GM23248 (cell line): ENCODE measurements at places on chromosomes 6 and 20. TPM values are rescaled to one million over a fixed set of nuclear protein-coding genes. Genes with fewer than 3 reads are reported as not detected.

Gene SLC12A5
- not detected in 2 replicates for total RNA-seq

Gene SLC52A3
- total RNA-seq, result not detected in 2 replicates

Gene RSPH9
- total RNA-seq, result 0.11 TPM in 1 of 2 replicates, not detected in the other

Gene MMP24
- total RNA-seq, result 7.1 and 8.5 TPM in 2 replicates

DNA sequence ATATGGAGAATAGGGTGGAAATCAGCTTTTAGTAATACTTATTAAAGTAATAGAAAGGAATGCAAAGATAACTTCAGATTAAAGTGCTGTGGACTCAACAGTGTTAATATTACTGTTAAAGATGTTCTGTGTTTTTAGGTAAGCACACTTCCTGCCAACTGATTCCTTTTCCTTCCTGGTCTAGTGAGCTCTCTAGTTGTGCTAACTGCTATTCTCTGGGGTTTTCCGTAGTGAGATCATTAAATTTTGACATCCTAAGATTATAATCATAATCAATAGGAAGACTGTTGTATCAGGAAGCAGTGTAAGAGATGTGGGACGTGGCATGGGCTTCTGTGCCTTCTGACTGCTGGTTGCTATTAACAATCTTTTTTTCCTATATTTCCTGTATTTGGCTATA, 1.2 kb upstream of the TMEM217 start:
- H3K36me3 ChIP-seq, result no peaks in the 10 kb centered on the region
- peak; percentile 29 for DNase-seq
- no peaks in the 10 kb centered on the region for H3K27me3 ChIP-seq
- H3K27ac ChIP-seq, result peak overlapping the region; percentile 77

- no peak for DNase-seq
- no peaks in the 10 kb centered on the region for H3K36me3 ChIP-seq
- 0 out of 2 replicates have a peak, but pooled peaks cover 4% of the 10 kb centered on the region for H3K27me3 ChIP-seq
- H3K27ac ChIP-seq, result no peak overlapping the region
These were observed 48.9 kb upstream of the RALGAPA2 start for GRCh38 chr20:20761301-20761700.

DNA sequence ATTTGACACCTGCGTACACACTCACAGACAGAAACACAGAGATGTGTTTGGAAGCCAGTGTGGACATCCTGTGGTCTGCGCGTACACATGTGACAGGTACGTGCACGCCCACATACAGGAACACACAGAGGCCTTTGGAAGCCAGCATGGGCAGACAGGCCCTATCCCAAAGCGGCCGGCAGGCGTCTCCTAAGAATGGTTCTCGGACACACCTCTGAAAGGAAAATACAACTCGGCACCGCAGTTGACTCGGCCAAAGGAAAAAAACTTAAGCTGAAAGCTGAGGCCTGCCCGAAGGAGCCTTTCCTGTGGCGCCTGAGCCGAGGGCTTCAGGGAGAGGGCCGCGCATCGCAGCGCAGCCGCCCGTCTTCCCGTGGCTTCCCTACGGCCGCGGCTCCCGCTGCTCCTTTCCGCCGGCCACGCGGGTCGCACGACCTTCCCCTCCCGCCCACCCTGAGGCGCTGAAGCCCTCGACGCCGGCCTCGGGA, 1.4 kb upstream of the CEP43 start:
- H3K4me3 ChIP-seq, result peak overlapping the region; percentile 89
- H3K27ac ChIP-seq, result peak overlapping the region; percentile 73
- H3K36me3 ChIP-seq, result no peaks in the 10 kb centered on the region
- peak; percentile 92 for DNase-seq
- no peaks in the 10 kb centered on the region for H3K27me3 ChIP-seq
- peaks cover 8% of the 10 kb centered on the region; the same call in 1 of the 2 replicates for H3K4me1 ChIP-seq

DNA sequence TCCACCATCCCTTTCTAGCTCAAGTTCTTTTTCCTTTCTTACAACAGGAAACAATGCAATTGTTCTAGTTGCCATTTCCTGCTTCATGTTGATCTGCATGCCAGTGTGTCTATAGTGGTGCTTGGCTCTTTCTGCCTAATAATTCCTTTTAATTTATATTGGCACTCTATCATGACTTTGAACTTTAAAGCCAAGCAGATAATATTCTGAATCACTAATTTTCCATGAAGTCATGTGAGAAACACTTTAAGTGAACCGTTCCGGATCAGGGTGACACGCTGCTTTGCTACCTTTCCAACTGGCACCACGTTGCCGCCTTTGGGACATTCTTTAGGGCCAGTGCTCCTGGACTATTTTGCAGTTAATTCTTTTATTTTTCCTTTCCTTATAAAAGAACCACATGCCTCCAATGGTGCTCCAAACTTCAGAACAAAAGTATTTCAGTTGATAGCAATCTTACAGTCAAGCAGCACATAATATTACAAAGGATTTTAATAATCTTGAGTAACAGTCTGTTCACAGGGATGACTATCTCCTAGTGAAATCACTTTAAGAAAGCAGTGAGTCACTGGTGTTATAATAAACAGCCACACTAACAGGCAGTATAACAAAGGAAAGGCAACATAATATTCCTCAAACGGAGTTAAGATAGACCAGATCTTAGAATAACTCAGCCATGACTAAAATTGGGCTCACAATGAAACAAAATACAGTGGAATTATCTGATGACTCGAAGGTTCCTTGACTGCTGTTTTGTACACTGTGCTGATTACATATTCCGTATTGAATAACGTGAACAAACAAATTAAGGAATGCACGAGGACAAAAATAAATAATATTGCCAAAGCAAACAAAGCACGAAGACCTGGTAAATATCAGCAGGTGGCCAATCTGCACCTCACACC, 19.0 kb upstream of the BLOC1S5 start:
- peaks cover 4% of the 10 kb centered on the region; the same call in 1 of the 2 replicates for H3K36me3 ChIP-seq
- peak; percentile 96 for DNase-seq
- H3K27me3 ChIP-seq, result no peaks in the 10 kb centered on the region

DNA sequence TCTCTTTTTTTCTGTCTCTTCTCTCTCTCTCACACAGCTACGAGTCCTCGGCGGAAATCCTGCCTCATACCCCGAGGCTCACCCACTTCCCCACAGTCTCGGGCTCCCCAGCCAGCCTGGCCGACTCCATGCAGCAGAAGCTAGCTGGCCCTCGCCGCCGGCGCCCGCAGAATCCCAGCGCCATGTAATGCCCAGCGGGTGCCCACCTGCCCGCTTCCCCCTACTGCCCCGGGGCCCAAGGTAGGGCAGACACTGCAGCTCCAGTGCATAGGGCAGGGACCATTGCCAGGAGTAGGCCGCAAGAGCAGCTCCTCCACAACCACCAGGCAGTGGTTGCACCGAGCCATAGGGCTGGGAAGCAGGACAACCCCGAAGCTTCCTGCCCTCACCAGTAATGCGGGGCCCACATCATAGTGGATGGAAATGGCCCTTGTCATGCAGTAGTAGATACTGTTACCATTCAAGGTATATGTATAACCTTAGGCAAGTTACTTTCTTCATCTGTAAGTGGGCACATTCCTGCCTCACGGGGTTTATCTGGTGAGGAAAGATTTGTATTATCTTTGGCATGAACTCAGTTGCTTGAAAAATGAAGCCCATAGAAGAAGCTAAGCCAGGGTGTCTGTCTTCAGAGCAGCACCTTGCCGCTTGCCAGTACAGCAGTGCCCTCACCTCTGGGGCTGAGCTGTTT, 36.9 kb upstream of the ID1 start:
- no peaks in the 10 kb centered on the region for H3K27me3 ChIP-seq
- H3K27ac ChIP-seq, result peak overlapping the region; percentile 99
- DNase-seq, result peak; percentile 44
- no peak overlapping the region for H3K4me3 ChIP-seq

DNA sequence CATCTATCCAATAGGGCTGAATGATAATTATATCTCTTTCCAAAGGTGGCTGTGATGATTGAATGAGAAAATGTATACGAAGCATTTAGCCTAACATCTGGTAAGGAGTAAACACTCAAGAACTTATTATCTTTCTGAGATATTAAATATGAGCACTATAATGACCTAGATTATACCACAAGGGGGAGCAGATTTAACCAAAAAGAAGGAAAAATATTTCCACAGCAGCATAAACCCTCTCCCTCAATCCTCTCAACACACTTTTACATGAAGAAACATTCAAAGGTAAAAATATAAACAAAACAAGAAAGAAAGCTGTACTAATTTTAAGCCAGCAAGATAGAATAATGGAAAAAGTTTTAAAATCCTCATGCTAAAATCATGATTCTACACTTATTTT, 68.4 kb downstream of the SHPRH start:
- H3K4me1 ChIP-seq, result peaks cover 11% of the 10 kb centered on the region
- peaks cover 37% of the 10 kb centered on the region; the same call in 1 of the 2 replicates for H3K36me3 ChIP-seq
- no peaks in the 10 kb centered on the region for H3K27me3 ChIP-seq
- H3K27ac ChIP-seq, result no peak overlapping the region
- no peak overlapping the region for H3K4me3 ChIP-seq

DNA sequence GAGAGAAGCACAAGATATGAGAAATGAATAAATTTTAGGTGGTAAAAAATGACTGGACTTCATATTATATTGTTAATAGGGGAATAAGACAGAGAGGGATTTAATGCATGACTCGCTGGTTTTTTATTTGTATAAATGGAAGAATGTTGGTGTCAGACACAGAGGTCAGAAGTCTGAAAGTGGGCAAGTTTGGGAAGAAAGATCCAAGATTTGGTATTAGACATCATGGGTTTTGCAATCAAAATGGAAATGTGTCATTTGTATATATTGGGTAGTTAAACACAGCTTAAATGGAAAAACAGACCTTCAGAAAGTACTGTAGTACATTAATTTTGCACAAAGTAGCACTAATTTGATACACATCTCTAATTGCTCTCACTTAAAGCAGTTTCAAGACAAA, 96.2 kb downstream of the EYA4 start:
- peaks cover 13% of the 10 kb centered on the region; the same call in 1 of the 2 replicates for H3K27me3 ChIP-seq
- H3K27ac ChIP-seq, result no peak overlapping the region
- peak; percentile 20 for DNase-seq
- no peaks in the 10 kb centered on the region for H3K4me1 ChIP-seq
- H3K4me3 ChIP-seq, result no peak overlapping the region

DNA sequence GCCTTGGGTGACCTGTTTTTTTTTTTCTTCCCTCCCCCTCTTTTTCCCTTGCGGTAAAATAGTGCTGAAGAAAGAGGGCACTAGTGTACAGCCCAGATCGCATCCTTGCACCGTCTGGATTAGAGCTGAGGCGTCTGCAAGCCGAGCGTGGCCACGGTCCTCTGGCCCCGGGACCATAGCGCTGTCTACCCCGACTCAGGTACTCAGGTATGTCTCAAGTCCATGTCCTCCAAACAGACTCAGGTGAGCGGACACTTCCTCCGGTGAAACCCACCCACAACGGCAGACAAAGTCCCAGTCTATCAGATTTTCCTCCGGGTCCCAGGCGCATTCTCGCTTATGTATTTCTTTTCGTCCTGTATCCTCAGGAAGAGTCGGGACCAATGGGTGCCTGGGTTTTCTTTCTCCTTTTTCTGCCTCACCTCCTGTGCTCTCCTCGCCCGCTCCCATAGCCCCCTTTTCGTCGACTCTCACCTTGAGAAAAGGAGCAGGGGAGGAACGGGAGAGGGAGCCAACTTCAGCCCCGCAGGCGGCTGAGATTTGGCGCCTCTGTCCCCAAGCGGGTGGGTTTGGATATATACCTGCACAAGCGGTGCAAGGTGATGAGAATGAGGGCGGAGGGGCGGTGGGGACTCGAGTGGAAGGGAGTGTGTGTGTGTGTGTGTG, 1.1 kb upstream of the GRM1 start:
- H3K27me3 ChIP-seq, result peaks cover 23% of the 10 kb centered on the region
- no peak overlapping the region for H3K27ac ChIP-seq
- H3K36me3 ChIP-seq, result no peaks in the 10 kb centered on the region
